GM23338 (cell line): ENCODE measurements at places on chromosomes 12 and 14. TPM values are rescaled to one million over a fixed set of nuclear protein-coding genes. Genes with fewer than 3 reads are reported as not detected.

The A2ML1 gene
- 6.0 and 7.5 TPM in 2 replicates for total RNA-seq

The IL26 gene
- total RNA-seq: not detected in 2 replicates

The IFNG-AS1 gene
- not detected in 2 replicates for total RNA-seq

The DNAI7 gene
- total RNA-seq: not detected in 2 replicates

- no peak for DNase-seq
Observed at GRCh38 chr14:100696590-100696989, 30.1 kb upstream of the DLK1 start.

GRCh38 chr12:130860311-130860710, 11.6 kb upstream of the RAN start:
- no peak for DNase-seq

DNA sequence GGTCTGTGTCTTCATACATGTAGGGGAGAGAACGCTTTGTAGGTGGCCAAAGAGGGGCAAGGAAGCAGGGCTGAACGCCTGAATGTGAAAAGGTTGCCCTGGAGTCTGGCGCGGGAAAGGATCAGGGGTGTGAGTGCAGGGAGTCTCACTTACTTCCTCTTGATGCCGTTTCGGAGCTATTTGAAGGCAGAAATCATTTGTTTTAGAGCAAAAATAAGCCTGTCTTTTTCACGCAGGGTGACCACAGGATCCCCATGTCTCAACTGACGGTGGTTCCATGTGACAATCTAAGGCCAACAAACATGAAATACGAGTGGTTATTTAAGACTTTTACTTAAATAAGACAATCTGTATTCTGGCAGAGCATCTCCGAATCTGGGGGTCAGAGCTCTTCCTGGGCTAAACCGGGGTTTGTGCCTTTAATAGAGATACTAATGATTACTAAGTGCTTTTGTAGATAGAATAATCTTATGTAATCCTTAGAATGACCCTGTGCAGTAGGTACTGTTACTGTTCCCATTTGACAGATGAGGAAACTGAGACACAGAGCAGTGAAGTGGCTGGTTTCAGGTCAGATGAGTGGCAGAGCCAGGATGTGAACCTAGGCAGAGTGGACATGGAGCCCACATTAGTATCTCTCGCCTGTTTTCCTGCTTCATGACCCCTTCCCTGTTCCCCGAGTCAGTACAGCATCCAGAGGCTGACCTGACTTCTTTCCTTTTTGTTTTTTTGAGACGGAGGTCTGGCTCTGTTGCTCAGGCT, 1.9 kb downstream of the BRI3BP start:
- peak; percentile 40 for DNase-seq

DNA sequence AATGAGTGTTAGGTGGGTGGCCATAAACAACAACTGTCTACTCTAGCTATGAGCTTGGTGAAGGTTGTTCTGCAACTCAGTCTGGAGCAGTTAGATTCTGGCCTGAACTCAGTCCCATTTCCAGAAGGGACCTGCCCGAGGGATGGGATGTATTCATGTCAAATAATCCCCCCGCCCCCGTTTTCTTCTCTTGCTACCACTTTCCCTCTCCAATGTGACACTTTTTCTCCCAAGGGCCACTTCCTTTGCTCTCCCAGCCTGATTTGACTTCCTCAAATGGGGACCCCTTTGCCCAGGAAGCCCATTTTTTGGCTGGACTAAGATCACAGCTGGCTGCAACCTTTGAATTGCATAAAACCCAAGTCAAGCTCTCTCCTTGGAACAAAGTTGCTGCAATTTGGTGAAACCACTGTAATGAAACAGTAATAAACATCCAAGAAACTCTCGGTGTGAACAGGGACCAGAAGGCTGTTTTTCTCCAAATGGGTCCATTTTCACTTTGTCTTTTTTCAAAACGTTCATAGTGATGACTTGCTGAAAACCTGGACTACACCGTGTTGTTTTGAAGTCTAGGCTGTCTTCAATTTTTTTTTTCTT, 137.2 kb upstream of the GSC start:
- DNase-seq: no peak

DNA sequence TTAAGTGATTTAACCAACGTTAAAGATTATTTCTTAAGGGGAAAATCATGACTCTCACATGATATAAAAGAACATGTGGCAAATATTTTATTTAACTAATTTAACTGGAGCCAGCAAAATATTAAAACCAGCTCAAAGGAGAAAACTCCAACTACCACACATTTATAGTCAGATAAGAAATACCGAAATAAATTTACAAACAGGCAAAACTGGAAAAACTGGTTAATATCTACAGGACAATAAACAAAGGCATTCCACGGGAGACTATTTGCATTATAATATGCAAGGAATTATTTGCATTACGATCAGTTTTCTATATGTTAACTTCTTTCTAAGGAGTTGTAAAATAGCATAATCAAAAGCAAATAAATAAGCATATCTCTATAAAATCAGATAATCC, 13.8 kb upstream of the BCL2L14 start:
- DNase-seq: peak; percentile 89

GRCh38 chr14:103427485-103428443, 42.5 kb downstream of the MARK3 start:
- peak; percentile 83 for DNase-seq

- DNase-seq: no peak
Observed at GRCh38 chr12:104223712-104224111, 8.1 kb downstream of the TXNRD1 start.

- no peak for DNase-seq
Observed at GRCh38 chr12:94754653-94755052, 104.3 kb upstream of the TMCC3 start.

- DNase-seq: no peak
Observed at GRCh38 chr12:108305991-108306501, 33.1 kb downstream of the CMKLR1 start.

GRCh38 chr12:91729543-91729942, 416.1 kb downstream of the BTG1 start:
- DNase-seq: no peak
